Cardiac muscle cell (in vitro differentiated cells and primary cell): ENCODE measurements at places on chromosomes 3 and 15. TPM values are rescaled to one million over a fixed set of nuclear protein-coding genes. Genes with fewer than 3 reads are reported as not detected.

DNA sequence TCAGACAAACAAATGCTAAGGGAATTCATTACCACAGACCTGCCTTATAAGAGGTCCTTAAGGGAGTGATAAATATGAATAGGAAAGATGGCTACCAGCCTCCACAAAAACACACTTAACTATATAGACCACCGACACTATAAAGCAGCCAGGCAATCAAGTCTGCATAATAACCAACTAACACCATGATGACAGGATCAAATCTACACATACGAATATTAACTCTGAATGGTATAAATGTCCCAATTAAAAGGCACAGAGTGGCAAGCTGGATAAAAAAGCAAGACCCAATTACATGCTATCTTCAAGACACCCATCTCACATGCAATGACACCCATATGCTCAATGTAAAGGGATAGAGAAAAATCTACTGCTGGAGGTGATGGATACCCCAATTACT, 221.1 kb downstream of the SCAPER start:
- H3K27me3 ChIP-seq, result no peaks in the 10 kb centered on the region
- H3K4me3 ChIP-seq, result no peak overlapping the region
- H3K36me3 ChIP-seq, result no peaks in the 10 kb centered on the region
- H3K4me1 ChIP-seq, result no peaks in the 10 kb centered on the region

DNA sequence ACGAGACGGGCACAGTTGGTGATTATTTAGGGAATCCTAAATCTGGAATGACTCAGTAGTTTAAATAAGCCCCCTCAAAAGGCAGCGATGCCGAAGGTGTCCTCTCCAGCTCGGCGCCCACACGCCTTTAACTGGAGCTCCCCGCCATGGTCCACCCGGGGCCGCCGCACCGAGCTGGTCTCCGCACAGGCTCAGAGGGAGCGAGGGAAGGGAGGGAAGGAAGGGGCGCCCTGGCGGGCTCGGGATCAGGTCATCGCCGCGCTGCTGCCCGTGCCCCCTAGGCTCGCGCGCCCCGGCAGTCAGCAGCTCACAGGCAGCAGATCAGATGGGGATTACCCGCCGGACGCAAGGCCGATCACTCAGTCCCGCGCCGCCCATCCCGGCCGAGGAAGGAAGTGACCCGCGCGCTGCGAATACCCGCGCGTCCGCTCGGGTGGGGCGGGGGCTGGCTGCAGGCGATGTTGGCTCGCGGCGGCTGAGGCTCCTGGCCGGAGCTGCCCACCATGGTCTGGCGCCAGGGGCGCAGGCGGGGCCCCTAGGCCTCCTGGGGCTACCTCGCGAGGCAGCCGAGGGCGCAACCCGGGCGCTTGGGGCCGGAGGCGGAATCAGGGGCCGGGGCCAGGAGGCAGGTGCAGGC, 318.0 kb downstream of the FGF12 start:
- peaks cover 59% of the 10 kb centered on the region for H3K27me3 ChIP-seq
- peak overlapping the region; percentile 55 for H3K4me3 ChIP-seq
- no peak overlapping the region for H3K27ac ChIP-seq

GRCh38 chr3:127546554-127546953, 44.0 kb downstream of the TPRA1 start:
- peaks cover 13% of the 10 kb centered on the region for H3K4me1 ChIP-seq
- H3K4me3 ChIP-seq, result no peak overlapping the region
- peak overlapping the region; percentile 64 for H3K27ac ChIP-seq
- H3K36me3 ChIP-seq, result no peaks in the 10 kb centered on the region
- DNase-seq, result no peak

GRCh38 chr15:87118435-87118834, 1038.8 kb downstream of the AGBL1 start:
- H3K4me3 ChIP-seq, result no peak overlapping the region
- peaks cover 6% of the 10 kb centered on the region for H3K4me1 ChIP-seq
- H3K36me3 ChIP-seq, result no peaks in the 10 kb centered on the region
- peak overlapping the region; percentile 32 for H3K27ac ChIP-seq
- DNase-seq, result no peak
- H3K27me3 ChIP-seq, result no peaks in the 10 kb centered on the region

- H3K4me1 ChIP-seq, result no peaks in the 10 kb centered on the region
- H3K4me3 ChIP-seq, result no peak overlapping the region
- no peak overlapping the region for H3K27ac ChIP-seq
Measured at GRCh38 chr15:80856809-80857377, 77.7 kb downstream of the CEMIP start.

DNA sequence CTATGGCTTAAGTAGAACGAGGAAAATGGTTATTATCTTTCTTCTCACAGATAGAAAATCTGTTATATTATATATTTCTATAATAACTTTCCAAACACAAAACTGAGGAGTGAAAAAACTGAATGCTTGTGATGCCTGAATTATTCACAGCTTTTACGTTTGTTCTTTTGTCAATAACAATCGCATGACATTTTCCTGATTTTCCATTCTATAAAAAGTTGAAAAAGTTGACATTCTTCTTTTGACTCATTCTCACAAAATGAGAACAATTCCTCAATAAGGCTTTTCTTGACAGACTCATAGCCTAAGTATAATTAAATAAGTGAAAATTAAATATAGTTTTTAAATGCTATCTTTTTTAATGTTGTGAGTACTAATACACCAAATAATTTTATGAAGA, 288.8 kb upstream of the TGFBR2 start:
- no peak overlapping the region for H3K4me3 ChIP-seq
- no peak for DNase-seq
- H3K27me3 ChIP-seq, result no peaks in the 10 kb centered on the region
- H3K36me3 ChIP-seq, result no peaks in the 10 kb centered on the region
- no peaks in the 10 kb centered on the region for H3K4me1 ChIP-seq

- DNase-seq, result no peak
- H3K27ac ChIP-seq, result no peak overlapping the region
- H3K36me3 ChIP-seq, result no peaks in the 10 kb centered on the region
- peaks cover 14% of the 10 kb centered on the region for H3K4me1 ChIP-seq
Measured at GRCh38 chr15:42144841-42145375, 11.5 kb downstream of the PLA2G4F start.

- H3K36me3 ChIP-seq, result no peaks in the 10 kb centered on the region
- H3K4me1 ChIP-seq, result peaks cover 22% of the 10 kb centered on the region
- H3K4me3 ChIP-seq, result no peak overlapping the region
Measured at GRCh38 chr3:4754180-4755086, 224.8 kb upstream of the BHLHE40 start.

GPR62 gene
- 0.42 and 1.1 TPM in 2 replicates for total RNA-seq

SNX22 gene
- 1.5 and 2.1 TPM in 2 replicates for total RNA-seq

MUSTN1 gene
- 1.9 TPM in 1 of 2 replicates, not detected in the other for total RNA-seq

KBTBD13 gene
- total RNA-seq, result 3.3 and 5.0 TPM in 2 replicates
